ENCODE measurements at places on chromosomes 11 and 22.

- DNase-seq, result no peak
These were observed 5.5 kb upstream of the IL10RA start for GRCh38 chr11:117980720-117981119.

GRCh38 chr22:20116376-20116950, 559 bp downstream of the RANBP1 start:
- DNase-seq, result no peak

- DNase-seq, result no peak
These were observed 26.6 kb upstream of the TLCD5 start for GRCh38 chr11:120298461-120298860.

DNA sequence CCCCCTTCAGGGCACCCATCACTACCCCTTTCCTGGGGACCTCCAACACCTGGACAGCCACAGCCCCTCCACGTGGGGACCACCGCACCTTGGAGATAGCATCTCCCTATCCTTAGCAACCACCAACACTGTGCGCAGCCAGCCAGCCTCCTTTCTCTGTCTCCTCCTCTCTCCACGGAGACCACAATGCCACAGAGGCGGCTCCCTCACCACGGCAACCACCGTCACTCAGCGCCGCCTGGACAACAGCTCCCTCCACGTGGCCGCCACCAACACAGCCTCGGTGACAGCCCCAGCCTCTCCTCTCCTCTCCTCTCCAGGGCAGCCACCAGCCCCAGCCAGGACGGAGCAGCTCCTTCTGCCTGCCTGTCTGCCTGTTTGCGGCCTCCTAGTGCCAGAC, 10.5 kb downstream of the ELFN2 start:
- DNase-seq, result no peak

- no peak for DNase-seq
These were observed 178.2 kb upstream of the CCDC90B start for GRCh38 chr11:83464160-83464944.

DNA sequence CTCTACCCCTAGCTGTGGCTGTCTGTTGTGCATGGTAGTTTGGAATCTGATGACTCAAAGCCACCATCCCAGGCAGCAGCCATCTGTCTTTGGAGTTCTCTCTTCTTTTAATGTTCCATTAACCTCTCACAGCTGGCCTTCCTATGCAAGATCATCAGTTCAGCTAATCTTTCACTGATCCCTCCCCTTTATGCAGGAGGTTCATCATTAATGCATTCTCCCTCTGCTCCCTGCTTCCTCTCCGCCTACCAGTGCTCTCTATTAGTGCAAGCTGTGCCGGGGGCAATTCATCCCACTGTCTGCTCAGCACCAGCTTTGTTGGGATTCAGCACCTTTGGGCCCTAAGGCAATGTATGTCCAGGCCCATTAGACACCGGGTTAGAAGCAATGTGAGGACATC, 413.0 kb upstream of the LRRC4C start:
- no peak for DNase-seq

DNA sequence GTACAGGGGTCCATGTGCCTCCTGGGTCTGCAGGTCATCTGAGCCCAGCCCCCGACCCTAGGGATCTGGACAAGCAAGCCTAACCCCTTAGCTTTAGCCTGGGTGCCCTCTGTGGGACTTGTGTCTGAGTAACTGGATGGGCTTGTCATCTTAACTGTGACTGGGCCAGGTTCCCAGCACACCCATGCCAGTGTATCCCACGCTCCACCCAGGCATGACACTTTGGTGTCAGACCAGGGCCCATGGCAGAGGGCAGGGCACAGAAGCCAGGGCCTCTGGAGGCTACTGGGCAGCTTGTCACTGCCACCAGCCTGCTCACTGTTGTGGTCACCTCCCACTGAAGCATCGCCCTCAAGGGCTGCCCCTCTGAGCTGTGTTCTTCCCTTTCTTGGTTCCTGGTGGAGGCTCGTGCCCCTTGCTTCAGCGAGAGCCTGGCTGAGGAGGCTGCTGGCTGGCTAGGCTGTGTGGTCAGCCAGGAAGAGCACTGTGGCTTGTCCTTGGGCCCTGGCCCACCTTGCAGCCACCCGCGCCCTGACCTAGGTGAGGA, 80.8 kb downstream of the ST3GAL4 start:
- no peak for DNase-seq

DNA sequence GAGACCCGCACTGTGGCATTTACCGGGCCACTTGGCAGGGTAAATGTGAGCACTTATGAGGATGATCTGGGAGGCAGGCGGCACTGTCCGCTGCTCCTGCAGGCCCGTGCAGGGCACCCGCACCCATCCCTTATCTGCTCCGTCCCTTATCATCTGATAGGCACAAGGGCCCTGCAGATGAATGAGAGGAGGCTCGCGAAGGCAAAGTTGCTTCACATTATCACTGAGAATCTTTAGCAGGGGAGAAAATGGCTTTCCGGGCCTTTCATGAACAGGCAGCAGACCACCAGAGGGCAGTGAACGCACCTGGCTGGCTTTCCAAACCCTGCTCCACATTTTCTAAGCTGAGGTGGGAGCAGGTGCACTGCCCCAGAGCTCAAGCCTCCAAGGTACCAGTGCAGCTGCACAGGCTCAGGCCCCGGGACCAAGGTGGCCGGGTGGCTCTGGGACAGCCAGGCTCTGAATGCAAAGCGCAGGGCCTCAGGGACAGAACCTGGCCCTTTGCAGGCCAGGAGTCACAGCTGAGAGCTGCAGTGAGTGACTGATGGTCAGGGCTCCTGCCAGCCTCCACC, 165.6 kb downstream of the SHANK2 start:
- no peak for DNase-seq

GRCh38 chr11:1619449-1619848, 2.5 kb downstream of the KRTAP5-4 start:
- DNase-seq, result no peak

DNA sequence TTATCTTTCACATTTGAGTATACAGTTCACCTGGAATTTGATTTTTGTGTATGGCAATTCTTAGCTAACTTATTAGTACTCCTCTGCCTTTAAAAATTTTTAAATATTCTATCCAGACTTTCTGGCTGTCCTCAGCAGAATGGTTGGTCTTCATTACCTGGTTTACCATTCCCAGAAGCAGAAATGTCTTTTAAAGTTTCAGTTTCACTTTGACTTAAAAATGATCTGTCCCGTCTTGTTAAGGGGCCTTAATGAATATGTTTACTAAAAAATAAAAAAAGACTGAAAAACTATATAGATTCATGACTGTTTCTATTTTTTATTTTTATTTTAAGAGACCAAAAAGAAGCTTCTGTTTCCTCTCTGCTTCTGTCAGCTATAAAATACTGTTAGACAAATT, 70.5 kb upstream of the TNRC6B start:
- no peak for DNase-seq

DNA sequence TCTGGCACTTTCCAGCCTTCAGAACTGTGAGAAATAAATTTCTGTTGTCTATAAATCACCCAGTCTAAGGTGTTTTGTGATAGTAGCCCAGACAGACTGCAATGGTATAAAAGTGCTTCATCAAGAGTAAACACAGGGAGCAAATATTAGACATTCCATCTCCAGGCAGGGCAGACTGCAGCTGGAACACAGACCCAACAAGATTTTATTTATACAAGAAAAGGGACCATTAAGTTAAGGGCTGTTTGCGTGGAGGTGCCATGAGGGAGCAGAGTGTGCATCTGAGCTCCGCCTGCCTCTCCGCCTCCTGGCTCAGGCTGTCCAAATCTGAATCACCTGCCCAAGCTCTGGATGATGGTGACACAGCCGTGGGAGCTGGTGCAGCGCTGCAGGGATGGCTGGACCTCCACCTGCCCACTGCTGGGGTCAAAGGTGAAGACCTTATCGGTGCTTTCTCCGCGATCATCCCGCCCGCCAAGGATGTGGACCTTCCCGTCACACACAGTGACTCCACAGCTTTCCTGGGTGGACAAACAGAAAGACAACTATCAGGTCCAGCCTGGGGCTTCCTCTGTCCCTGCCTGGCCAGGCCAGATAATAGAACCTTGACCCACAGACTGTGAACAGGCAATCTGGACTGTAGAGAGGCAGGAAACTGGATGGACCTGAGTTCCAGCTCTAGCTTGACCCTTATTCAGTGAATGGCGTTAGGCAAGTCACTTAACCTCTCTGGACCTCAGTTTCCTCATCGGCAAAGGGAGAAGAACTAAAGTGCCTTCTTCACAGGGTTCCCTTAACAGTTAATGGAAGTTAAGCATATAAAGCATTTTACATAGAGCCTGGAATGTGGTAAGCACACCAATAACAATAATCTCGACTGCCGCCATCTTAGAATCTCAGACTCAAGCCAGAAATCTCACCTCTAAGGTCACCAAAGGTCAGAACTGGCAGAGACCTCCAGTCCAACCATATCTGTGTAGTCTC, 10.5 kb downstream of the KLHL35 start:
- DNase-seq, result no peak

DNA sequence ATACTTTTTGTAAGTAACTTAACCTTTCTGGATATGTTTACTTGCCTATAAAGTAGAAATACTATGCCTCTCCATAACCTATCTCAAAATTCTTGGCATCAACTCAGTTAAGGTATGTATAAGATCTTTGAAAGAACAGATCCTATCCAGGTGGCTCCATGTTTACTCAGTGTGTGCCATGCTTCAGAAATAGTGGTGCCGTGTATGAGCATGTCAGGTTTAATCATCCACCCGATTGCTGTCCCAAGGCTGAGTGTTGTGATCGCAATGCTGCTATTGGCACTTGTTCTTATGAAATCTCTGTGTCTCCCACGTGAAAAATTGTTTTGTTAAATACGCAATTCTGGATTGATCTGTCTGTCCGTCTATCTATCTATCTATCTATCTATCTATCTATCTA, 85.9 kb upstream of the SNX19 start:
- DNase-seq, result no peak

DNA sequence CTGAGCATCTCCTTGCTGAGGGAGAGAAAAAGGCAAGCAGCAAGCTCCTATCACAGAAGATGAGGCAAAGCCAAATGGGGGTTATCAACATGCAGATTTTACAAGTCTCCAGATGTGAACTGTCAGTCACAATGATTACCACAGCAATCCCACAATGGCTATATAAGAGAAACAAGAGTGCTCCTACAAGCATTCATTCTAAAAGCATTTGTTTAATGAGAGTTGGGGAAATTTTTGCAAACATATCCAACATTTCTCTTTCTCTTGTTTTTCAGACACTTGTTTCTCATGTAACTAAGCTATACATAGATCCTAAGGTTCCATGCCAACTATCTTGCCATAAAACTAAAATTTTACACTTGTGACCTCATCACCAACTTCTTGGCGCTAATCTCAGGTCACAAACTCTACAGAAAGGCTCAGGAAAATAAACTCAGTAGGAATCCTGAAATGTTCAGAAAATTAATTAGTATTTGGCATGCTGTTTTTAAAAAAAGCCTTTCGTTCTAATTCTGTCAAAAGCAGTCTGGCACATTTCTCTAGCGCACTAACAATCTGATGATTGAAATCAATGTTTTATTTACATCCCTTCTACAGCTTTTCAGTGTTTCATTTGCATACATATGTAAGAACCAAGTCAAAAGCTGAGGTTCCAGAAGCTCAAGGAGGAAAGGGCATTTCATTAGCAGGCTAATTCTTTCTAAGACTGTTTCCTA, 199.5 kb downstream of the TTC28 start:
- no peak for DNase-seq

DNA sequence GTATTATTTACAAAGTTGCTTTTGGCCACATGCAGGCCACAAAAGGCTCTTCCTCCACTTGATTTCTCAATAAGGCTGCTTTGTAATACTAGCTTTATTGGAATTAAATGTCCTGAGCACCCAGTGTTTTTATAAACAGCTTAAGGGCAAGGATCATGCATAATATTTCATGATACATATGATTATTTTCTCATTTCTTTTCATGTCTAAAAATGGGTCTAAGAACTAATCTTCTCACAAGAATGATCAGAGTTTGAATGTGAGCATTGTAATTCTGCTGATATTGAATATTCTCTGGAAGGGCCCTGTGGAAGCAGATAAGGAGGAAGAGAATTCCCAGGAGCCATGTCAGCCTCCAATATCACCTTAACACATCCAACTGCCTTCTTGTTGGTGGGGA, at the start of gene OR52K2:
Gene OR52K2 (plus strand): TSS at position 301 of the 400 bp plus-strand sequence. CDS start 45 bp downstream, at position 346.
- DNase-seq, result no peak

- DNase-seq, result no peak
These were observed 53.7 kb upstream of the CNTN5 start for GRCh38 chr11:98967005-98967404.

DNA sequence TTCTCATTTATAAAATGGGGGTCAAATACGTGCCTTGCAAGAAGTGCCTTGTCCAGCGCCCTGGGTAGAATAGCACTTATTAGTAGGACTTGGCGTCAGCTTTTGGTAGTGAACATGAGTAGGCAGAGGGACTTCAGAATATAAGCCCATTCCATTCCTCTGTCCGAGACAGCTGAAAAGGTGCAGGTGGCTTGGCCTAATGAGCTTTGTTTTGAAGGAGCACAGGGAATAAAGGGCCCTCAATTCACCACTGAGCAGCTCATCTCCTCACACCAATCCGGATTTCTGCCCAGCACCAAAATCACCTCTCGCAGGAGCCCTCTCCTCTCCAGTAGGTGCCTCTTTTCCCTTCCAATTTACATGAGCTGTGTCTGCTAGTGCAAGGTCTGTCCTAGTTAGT, 91.2 kb downstream of the DSCAML1 start:
- DNase-seq, result no peak

DNA sequence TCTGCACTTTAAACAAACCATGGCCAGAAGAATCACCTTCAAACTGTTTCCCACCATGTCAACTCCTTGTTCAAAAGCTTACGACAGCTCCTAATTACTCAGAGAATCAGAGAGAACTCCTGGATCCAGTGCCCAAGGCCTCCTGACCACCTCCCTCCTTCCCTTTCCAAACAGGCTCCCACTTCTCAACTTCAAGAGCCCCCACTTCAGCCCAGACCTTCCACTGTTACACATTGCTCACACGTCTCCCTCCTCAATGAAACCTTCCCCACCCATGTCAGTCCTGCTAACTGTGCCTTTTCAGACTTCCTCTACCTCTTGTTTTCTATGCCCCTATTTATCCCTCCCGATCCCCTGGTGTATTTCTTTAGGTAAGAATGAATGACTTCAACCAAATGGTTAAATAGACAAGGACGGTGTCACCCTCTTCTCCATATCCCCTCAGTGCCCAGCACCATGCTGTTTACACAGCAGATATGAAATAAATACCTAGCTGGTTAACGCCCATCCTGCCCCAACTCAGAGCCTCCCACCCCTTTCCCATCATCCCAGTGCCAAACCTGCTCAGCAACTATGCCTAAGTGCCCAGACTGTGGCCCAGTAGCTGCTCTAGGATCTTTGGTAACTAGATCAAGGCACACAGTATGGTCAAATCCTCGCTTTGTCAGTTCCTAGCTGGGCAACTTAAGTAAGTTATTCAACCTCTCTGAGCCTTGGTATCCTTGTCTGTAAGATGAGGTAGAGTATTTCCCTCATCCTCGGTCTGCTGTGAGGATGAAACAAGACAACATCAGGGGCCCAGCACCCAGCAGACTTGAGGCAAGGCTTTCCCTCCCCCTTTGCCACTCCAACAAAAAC, 36.8 kb downstream of the PLEKHA7 start:
- DNase-seq, result no peak

All from activated naive CD4-positive, alpha-beta T cell (primary cell).